ENCODE measurements at places on chromosomes 5 and 9.

GRCh38 chr5:53580547-53580946 lies 20.1 kb downstream of the NDUFS4 start:
- no peak for DNase-seq

DNA sequence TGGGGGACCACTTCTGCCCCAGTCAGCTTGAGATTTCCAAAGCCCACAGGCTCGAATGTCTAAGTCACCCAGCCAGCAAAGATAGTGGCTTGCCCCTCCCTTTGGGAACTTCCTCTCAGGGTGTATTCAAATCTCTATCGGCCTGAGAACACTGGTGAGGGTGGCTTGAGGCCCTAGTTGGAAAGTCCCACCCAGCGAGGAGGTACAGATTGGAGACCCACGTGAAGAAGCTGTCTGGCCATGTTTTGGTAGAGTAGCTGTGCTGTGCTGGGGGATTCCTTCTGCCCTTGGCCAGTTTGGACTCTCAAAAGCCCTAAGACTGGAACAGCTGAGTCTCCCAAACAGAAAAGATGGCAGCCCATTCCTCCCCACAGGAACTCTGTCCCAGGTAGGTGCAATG lies 172.7 kb upstream of the RIOK2 start:
- no peak for DNase-seq

- DNase-seq: no peak
Observed at GRCh38 chr5:1156754-1157460, 44.5 kb upstream of the SLC6A19 start.

DNA sequence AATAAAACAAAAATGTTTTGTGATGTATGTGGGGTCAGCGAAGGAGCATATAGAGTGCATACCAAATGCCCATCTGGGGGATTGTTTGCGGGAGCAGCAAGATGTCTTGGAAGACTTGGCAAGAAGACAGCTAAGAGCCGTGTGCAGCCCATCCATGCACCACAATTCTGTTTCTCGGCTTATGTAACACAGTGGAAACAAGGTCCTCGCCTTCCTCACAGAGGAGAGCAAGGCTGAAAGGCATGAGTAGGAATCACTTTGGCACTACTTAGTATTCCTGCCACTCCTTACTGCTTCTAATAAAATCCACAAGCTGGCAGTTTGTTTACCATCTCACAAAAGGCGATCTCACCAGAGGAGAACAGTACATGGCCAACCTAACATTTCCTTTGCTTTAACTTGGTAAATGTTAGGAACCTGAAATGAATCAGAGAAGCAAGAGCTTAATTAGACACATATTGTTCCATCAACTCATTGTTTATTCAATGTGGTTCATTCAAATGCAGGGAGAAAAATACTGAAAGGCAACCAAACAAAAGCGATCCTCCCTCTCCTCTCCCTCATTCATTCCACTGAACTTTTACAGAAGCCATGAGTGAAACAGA lies 648.1 kb downstream of the ACTL7B start:
- DNase-seq: no peak

- DNase-seq: no peak
Observed at GRCh38 chr9:113508111-113508749, 44.7 kb downstream of the RGS3 start.

DNA sequence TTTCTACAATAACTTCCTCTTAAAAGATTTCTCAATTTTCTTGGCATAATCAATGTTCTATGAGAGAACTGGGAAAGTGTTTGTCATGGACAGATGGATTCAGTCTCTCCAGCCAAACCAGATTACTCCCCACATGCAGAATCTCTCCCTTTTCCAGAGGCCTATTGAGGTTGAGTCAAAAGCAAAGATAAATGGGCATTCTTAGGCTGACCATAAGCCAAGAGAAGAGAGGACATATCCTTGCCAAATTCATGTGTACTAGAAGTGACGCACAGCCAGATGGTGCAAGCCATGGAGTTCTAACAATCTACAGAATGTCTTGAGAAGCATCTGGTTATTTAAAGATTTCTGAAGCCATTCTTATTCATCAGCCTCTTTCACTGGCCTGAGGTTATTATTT lies 2115.0 kb downstream of the MAT2B start:
- DNase-seq: no peak

DNA sequence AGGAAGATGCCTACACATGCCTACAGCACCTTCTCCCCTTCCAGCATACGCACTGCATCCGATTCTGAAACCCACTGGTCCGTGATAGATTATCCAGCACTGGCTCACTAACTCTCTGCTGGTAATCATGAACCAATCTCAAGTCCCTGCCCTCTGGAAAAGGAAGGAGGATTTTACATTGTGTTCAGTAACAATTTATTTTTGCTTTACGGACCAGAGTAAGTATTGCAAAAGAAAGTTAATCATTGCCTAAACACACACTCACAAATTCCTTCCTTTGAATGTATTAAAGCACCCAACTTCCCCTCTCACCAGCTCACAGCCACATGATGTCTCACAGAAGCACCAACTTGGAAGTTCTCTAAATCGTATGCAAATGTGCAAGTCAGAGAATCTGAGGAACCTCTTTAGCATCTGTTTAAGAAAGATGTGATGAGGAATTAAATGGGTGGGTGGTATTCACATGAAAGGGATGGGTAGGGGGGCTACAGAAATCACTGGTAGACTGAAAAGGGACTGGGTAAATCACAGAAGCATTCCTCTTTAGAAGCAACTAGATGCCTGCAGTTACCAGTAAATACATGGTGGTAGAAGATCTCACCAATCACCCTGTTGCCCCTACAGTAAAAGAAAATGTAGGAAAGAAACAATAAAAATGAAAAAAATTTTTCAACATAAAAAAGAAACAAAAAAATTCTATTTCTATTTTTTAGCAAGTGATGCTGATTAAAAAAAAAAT lies 8.4 kb downstream of the GNAQ start:
- DNase-seq: no peak

DNA sequence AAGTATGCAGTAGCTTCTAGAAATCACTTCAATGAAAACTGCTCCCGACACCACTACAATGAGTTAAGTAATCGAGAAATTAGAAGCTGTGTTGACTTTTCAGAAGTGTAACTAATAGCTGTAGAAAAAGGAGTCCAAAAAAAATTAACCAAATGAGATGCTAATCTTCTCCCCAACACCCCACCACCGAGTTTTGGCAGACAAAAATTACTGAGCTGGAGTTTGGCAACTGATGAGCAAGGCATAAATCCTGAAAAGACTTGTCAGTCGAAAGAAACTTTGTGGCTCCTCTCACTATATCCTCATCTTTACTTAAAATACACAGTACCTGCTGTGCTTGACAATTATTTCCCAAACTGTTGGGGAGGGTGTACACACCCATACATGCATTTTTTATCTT lies 191.9 kb downstream of the EBF1 start:
- no peak for DNase-seq

- DNase-seq: no peak
Observed at GRCh38 chr9:121842612-121842978, 191.2 kb downstream of the DAB2IP start.

- no peak for DNase-seq
Observed at GRCh38 chr9:81855538-81855937, 72.7 kb upstream of the SPATA31D4 start.
